ENCODE measurements at places on chromosomes 1 and 21.
A peak's percentile ranks its signal among the peaks of the same experiment; 100 is the strongest.

GRCh38 chr1:165129568-165130164, 226.8 kb downstream of the LMX1A start:
- DNase-seq = peak; percentile 12

DNA sequence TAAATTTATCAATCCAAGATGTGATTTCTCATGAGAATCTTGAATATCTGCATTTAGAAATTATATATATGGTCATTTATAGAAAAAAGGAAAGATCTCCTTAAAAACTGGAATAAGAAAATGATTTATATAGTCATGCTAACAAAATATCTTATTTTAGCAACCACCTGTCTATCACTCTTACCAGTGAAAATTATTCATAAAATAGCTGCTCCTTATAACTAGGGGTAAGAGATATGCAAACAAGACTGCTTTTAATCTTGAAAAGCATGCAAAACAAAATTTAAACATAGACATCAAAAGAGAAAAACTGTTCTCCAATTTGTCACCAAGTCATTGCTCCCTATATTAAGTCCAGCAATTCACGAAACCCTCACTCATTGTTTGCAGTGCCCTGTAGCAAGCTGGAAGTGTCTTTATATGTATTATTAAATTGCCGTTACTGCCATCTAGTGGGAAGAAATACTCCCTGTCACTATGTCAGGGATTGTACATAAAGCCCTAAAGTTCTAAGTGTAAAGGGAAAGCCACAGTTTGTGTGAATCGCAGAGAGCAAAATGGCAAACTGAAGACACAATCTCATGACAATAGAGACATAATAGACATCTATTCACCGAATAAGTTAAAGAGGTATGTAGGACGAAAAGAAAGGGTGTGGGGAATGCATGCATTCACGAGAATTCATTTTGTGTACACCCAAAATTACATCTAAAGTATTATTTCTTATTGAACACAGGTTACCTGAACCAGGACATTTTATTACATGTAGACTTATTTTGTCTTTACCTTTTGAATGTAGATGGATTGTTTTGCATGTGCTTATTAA, 600.5 kb downstream of the USP25 start:
- no peak for DNase-seq

DNA sequence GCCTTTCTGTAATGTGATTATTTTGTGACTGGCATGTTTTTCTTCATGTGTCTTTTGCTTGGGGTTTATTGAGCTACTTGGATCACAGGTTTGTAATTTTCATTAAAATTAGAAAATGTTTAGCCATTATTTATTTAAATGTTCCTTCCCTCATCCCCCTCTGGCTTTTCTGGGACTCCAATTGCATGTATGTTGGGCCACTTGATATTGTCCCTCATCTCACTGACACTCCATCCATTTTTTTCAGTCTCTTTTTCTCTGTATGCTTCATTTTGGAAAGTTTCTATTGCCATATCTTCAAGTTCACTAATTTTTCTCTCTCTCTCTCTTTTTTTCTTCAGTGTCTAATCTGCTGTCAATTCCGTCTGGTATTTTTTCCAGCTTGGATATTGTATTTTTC, 390.1 kb downstream of the PRDM2 start:
- DNase-seq = no peak

DNA sequence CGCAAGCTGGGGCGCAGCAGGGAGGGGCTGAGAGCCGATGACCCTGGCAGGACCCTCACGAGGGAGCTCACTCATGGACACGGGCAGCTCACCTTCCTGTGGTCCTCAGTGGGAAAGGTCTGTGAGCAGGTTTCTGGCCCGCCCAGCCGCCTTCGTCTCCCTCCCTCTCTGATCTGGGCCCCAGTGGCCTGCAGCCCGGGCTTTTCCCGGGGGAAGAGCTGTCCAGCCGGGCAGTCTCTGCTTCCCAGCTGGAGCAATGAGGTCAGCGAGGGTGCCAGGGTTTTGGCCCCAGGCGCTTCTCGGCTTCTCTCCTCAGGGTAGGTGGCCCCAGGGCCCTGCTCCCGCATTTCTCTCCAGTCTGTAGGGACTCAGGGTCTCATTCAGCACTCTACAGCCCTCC, 22.2 kb upstream of the ARHGEF16 start:
- no peak for DNase-seq

All from gastrocnemius medialis (tissue), 4 donors.